AML-193 (cell line): ENCODE measurements at places on chromosomes 16 and 17.
A peak's percentile ranks its signal among the peaks of the same experiment; 100 is the strongest.

DNA sequence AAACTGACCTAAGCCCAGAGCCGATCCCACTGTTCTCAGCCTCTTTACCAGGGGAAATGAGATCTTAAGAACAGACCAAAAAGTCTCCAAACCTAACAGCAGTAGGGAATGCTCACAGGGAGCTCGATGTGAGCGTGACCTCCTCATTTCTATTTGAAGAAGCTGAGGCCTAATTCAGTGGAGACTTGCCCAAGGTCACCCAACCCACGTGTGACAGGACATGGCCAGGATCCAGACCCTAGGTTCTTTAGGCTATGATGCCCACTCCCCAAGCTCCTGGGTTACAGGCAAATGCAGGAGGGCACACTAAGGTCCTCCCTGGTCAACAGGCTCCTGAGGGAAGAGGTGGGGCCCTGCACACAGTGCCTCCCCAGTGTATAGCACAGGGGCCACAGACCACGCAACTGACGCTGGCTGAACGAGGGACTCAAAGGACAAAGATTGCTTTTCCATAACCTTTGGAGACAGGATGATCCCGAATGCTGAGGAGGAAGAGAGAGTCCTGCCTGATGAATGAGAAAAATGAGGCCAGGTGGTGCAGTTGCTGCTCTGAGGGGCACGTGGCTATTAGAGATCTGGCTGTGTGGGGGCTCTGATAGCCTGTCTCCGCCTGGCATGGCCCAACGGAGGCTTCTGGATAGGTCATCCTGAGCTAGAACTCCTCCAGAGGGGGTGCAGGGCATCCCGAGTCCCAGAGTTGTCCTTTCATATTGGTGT, 24.0 kb downstream of the MAP3K14 start:
- no peak for DNase-seq

DNA sequence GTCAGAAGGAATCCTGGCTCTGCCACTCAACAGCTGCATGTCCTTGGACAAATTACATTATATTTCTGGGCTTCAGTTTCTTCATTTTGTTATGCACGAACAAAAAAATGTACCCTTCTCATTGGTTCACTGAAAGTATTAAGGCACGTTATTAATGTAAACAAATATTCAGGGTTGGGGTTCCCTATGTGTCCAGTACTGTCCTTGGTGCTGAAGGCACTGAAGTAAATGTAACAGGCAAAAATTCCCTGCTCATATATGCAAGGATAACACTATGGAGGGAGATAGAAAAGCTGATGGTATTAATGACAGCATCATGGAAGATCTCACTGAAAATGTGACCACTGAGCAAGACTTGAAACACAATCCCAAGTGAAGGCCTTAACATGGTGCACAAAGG, 386.6 kb downstream of the XYLT1 start:
- no peak for DNase-seq

GRCh38 chr17:68351395-68351794, 60.1 kb downstream of the ARSG start:
- no peak for DNase-seq

DNA sequence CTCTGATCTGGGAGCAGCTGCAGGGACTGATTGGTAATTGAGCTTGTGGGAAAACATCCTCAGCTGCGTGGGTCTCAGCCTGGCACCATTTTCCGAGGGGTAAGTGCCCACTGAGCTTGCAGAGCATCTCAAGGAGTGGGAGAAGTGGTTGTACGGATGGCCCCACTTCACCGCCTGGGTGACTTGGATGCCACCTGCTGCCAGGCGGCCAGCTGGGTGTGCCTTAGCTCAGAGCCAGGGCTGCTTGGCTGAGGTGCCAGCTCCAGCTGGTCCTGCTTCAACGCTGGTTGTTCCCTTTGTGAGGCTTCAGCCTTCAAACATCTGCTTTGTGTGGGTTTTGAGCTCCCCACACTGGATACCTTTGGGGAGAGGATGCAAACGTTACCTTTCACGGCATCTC, 482.7 kb upstream of the EEF2KMT start:
- DNase-seq: no peak

GRCh38 chr17:70310221-70310672, 140.9 kb downstream of the KCNJ2 start:
- DNase-seq: no peak

GRCh38 chr17:6596941-6597340, 40.6 kb upstream of the PITPNM3 start:
- no peak for DNase-seq

- no peak for DNase-seq
These were observed 54.7 kb downstream of the ZZEF1 start for GRCh38 chr17:4087911-4088693.

DNA sequence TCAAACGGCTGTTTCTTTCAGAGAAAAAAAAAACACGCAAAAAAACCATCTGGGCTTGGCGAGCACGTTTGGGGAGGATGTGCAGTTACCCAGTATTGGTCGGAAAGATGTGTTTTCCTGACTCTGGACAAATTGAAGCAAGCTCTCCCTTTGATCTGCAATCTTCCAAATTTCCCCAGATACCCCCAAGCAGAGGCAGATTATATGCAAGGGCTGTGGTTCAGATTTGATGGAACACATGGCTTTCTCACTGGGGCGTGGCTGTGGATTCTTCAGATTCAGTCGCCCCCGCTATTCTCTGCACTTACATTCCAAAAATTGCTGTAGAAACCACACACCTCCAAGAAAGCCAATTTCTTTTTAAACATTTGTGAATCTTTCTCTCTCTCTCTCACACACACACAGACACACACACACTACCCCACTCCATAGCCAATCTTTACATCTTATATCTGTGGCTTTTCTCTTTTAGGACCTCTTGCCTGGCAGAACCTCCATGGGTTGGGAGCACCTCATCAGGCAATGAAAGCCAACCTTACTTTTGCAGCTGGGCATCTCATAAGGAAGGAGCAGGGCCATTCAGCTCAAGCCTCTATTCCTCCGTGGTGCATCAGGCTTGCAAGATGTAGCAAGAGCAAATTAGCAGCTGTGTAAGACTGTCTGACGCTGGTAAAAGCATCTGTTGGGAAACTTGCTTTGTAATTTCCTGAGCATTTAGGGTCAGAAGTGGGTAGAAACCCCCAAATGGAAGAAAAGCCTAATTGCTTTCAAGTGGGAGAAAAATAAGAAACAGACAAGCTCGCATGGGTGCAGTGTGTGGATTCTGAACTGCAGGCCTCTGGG, 103.9 kb upstream of the FAM20A start:
- no peak for DNase-seq

- DNase-seq: no peak
These were observed 143.7 kb downstream of the ABCC12 start for GRCh38 chr16:48011878-48012658.

GRCh38 chr16:54510685-54511221, 224.2 kb upstream of the IRX3 start:
- no peak for DNase-seq

DNA sequence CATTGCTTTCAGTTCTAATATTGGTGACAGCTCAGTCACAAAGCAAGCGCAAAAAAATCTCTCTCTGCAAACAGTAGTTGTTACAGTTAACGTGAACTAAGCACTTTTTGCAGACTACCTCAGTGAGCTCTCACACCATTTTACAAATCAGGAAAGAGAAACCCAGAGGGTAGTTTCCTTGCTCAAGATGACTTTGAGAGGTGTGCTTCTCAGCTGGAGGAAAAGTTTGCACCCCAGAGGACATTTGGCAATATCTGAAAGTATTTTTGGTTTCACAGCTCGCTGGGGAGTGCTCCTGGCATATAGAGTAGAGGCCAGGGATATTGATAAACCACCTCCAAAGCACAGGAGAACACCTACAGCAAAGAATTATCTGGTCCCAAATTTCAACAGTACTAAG, 741.1 kb upstream of the EEF2KMT start:
- DNase-seq: no peak

DNA sequence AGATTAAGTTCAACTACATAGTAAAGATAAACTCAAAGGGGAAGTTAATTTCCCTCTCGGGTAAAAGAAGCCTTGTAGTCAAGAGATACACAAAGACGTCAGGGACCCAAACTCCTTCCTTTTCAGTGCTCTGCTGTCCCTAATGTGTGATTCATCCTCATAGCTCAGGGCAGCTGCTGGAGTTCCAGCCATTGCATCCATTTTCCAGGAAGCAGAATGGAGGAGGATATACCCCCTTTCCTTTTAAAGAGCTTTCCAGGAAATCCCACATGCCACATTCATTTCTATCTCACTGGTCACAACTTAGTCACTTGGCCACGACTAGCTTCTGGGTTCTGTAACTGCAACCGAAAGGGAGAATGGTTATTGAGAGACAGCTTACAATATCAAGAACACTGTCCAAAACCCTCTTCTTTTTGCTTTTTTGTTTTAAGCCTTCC, 95.3 kb downstream of the SOCS1 start:
- DNase-seq: no peak

DNA sequence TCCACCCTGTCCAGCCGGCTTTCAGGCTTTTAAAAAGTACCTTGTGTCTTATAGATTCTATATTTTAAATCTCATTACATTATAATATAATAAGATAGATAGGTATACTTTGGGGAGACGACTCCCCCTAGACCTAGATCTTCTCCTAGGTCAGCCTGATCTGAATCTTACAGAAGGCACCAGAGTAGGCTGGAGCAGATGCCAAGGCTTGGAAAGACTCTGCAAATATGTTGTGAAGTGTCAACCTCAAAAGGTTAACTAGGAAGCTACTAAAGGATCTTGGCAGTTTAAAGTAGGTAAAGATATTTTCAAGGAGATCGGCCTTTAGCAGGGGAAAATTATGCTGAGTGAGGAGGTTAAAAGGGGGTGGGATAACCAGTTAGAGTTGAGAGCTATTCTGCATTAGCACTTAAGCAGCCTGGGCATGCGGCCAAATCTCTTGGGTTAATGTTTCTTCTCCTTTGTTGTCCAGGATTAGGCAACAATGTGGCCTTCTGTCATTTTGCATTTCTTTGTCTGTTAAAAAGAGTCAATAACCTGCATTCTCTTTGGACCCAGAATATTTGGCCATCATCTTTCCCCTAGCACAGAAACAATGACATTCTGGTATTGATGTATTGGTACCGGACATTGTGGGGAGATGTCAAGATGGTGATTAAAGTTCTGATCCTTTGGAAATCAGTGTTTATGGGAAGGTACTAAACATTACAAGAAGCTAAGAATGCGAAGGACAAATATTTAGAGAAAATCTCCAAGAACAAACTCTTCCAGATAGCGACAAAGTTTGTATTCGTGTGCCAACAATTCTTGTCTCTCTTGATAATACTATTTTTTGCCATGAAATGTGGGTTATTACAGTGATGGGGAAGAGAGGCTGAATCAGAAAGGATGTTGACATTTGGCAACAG, 51.2 kb upstream of the DHX40 start:
- DNase-seq: peak; percentile 91

DNA sequence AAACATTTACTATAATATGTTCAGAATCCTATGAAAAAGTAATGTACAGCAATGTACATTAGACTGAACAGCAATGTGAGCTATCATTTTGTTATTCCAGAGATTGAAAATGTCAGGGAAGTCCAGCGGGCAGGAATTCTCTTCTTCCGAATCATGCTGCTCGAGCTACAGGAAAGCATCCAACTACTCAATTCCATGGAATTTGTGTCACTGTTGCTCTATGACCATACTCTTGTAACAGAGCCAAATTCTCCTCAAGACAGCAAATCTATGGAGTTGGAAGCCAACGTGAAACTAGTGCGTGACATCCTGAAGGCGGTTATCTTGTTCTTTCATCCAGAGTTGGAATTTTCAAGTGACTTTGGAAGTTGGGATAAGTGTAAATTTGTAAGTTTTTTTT, 24.8 kb upstream of the NSRP1 start:
- no peak for DNase-seq

GRCh38 chr16:69035375-69035774, 70.1 kb upstream of the HAS3 start:
- DNase-seq: no peak

- DNase-seq: no peak
These were observed 4.1 kb downstream of the CCDC102A start for GRCh38 chr16:57532266-57532625.

GRCh38 chr16:67063008-67063407, 34.1 kb downstream of the CBFB start:
- DNase-seq: no peak

- DNase-seq: no peak
These were observed 22.3 kb upstream of the MEIOC start for GRCh38 chr17:44633998-44634397.

- peak; percentile 75 for DNase-seq
These were observed 5.0 kb upstream of the CCL8 start for GRCh38 chr17:34314279-34314678.

GRCh38 chr16:27724482-27725235, 174.7 kb downstream of the KATNIP start:
- DNase-seq: no peak

DNA sequence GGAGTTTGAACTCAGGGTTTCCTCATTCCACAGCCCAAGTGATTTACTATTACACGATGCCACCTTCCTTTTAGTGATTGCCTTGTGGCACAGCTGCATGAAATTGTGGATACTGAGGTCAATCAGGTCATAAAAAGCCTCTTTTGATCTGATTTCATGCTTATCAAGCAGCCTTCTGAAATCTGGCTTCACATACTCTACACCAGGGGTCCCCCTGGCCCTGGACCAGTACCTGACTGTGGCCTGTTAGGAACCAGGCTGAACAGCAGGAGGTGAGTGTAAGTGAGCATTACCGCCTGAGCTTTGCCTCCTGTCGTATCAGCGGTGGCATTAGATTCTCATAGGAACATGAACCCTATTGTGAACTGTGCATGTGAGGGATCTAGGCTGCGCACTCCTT, 13.8 kb downstream of the SLFN5 start:
- no peak for DNase-seq

GRCh38 chr17:81302861-81303333, 7.8 kb upstream of the SLC38A10 start:
- no peak for DNase-seq

- no peak for DNase-seq
These were observed 9.6 kb downstream of the ABCA10 start for GRCh38 chr17:69218986-69219385.

DNA sequence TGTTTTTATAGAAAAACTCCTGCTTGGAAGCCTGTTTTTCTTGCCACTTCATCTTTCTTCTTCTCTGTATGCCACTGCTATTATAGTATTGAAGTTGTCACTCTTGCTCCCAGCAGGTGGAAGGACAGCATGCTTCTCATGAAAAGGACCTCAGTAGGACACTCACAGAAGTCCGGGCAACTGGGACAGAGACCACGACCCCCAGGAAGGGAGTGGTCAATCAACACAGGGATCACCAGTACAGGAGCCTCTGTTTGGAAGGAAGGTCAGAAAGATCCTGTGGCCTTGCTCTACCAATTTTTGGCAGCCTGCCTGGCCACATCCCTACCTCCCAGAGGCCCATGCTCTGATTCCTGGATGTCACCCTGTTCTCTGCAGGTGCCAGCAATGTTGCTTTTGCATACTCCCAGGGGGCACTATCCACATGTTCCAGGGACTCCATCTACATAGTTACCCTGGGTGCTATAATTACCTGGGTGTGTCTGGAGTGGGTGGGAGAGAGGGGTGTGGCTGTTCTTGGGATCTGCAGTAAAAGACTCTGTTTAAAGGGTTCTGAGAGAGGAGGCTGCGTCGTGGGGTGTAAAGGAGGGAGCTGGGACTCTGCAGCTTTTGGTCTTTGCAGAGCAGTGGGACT, 13.7 kb upstream of the AKAP10 start:
- DNase-seq: no peak

- no peak for DNase-seq
These were observed 5.7 kb downstream of the MMP15 start for GRCh38 chr16:58031016-58031800.
